ENCODE measurements at places on chromosomes 2 and 18.

- DNase-seq = no peak
These were observed 11.0 kb upstream of the OSR1 start for GRCh38 chr2:19369341-19369955.

DNA sequence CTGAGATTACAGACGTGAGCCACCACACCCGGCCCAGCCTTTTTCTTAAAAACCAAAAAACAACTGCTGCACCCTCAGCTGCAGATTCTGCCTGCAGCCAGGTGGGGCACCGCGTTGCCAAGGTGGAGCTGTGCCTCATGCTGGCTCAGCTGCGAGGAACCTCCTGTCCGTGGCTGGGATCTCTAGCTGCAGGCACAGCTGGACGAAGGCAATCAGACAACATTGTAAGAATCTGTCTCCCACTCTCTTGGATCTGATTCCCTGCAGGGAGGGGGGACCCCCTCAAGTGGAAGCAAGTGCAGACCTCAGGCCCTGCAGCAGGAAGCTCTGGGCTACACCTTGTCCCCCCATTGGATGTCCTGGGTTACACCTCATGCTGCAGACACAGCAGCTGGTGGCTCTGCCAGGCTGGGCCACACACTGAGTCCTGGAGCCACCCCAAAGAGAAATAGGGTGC lies 24.1 kb downstream of the CIDEA start:
- DNase-seq = no peak

- no peak for DNase-seq
These were observed 141.3 kb downstream of the NCK2 start for GRCh38 chr2:105886029-105886454.

GRCh38 chr2:205682971-205683501 lies 735 bp downstream of the NRP2 start:
- no peak for DNase-seq

GRCh38 chr18:33761363-33761762 lies 183.3 kb downstream of the ASXL3 start:
- DNase-seq = no peak

- no peak for DNase-seq
These were observed 155.5 kb downstream of the TMEM247 start for GRCh38 chr2:46634905-46635304.

GRCh38 chr2:101714118-101714517 lies 16.6 kb downstream of the MAP4K4 start:
- DNase-seq = no peak

DNA sequence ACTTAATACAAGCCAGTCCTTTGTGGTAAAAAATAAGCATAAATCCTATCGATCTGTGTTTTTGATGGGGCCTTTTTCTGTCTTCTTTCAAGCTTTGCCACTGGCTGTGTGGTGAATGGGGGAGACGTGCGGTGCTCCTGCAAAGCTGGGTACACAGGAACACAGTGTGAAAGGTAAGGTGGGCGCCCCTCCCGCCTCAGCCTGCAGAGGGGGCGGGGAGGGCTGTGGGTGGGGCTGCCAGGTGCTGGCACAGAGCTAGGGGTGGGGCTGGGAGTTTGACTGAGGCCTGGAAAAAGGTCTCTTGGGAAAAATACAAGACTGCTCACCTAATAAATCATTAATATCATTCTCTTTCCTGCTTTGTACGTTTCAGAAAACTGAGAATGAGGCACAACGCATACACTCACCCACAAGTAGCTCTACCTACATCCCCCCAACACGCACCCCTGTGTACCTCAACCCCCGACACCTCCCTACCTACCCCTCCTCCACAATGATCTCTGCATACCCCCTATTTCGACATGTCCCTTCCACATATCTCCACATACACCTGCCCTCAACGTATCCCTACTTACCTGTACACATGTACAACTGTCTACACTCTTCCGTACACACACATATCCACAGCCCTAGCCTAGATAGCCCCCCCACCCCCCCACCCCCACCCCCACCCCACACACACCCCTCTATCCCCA lies 129.7 kb upstream of the TTC39C start:
- DNase-seq = no peak

GRCh38 chr2:227595797-227596196 lies 2.9 kb upstream of the SCYGR2 start:
- DNase-seq = no peak

- no peak for DNase-seq
These were observed 700.8 kb downstream of the RNF144A start for GRCh38 chr2:7618031-7618430.

GRCh38 chr2:41377837-41378236 lies 670.0 kb upstream of the PKDCC start:
- no peak for DNase-seq

- no peak for DNase-seq
These were observed 5.8 kb downstream of the MBD1 start for GRCh38 chr18:50275503-50276036.

DNA sequence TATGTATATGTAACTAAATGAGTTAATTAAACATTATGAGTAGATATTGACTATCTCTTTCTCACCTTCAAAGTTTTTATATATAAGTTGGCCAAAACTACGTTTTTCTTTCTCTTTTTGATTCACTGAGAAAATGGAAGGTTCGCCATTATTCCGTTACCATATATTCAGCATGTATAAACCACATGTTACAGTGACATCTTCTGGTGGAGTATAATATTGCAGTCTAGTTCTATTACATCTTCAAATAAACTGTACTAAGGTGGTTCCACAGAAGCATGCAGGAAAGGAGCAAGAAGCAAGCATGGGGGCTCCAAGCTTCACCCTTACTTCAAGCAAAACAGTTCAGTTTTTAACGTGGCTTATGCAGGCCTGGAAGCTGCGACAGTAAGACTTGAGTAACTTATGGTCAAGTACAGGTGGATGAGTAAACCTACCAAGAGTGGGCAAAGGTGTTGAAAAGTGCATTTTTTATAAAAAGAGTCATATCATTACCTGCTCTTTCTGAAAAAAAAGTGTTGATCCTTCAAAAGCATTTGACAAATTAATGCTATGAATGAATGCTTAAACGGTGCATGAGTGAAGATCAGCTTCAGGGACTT lies 129.8 kb upstream of the RAB6C start:
- DNase-seq = no peak

GRCh38 chr2:134683561-134684112 lies 35.2 kb downstream of the TMEM163 start:
- DNase-seq = no peak

GRCh38 chr2:70385966-70386595 lies 84.2 kb upstream of the FAM136A start:
- no peak for DNase-seq

DNA sequence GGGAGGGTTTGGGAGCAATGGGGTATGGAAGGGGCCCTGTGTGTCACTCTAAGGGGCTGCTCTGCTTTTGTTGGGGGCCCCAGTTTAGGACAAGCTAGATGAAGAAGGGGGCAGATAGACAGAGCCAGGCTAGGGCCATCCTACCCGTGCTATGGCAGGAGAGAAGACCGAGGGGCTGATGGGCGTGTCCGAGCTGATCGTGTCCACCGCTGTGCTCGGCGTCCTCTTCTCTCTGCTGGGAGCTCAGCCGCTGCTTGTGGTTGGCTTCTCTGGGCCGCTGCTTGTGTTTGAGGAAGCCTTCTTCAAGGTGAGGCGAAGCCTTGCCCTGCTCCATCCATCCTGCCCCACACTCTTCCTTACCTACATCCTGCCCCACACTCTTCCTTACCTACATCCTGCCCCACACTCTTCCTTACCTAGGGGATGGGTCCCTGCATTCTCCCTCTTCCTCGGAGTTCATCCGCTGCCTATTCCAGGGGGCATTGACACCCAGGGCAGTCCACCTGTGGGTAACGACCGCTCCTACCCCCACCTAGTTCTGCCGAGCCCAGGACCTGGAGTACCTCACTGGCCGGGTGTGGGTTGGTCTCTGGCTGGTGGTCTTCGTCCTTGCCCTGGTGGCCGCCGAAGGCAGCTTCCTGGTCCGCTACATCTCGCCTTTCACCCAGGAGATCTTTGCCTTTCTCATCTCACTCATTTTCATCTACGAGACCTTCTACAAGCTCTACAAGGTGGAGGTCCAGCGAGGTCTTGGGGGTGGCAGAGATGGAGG lies 8.9 kb downstream of the SLC4A3 start:
- DNase-seq = no peak

DNA sequence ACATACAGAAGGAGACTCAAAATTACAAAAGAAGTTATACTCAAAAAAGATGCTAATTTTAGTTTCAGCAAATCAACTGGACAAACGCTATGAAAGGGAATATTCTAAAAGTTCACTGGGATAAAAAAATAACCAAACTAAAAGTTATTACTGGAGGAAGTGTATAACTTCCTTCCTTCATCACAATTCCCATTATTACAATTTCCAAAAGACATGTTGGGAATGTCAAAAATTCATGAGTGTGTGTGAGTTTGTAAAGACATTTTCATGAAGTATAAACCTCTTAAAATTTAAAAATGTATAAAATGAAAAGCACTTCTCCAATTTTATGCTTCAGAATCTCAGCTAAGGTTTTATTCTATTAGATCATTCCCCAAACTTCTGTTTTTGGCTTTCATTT lies 67.8 kb downstream of the MERTK start:
- no peak for DNase-seq

GRCh38 chr2:188369365-188369764 lies 77.7 kb downstream of the GULP1 start:
- DNase-seq = no peak

- no peak for DNase-seq
These were observed 14.0 kb downstream of the DLGAP1 start for GRCh38 chr18:4441098-4441497.

DNA sequence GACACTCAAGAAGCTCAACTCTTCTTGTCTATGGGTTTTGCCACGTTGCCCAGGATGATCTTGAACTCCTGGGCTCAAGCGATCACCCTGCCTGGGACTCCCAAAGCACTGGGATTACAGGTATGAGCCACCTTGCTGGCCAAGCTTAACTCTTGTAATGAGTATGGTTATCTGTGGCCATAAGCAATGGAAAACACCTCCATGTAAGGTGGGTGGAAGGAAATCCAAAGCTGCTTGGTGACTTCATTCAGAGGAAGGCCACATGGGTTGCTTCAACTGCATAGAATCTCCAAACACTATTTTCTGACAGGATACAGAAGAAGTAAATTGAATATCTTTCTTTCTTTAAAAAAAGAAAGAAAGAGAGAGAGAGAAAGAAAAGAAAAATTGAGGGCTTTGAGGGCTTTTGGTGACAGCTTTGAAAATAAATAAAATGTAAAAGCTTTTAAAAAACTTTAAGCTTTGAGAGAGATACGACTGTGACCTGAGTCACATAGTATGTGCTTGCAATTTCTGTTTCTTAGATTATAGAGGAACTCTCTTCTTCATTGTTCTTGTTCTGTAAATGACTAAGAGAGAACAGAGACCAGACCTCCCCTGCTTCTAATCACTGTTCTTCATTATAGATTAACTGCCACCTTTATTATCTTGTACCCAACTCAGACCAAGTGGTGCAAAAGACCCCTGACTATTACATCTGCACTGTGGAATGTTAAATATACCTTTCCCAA lies 123.1 kb upstream of the NDUFV2 start:
- DNase-seq = no peak

DNA sequence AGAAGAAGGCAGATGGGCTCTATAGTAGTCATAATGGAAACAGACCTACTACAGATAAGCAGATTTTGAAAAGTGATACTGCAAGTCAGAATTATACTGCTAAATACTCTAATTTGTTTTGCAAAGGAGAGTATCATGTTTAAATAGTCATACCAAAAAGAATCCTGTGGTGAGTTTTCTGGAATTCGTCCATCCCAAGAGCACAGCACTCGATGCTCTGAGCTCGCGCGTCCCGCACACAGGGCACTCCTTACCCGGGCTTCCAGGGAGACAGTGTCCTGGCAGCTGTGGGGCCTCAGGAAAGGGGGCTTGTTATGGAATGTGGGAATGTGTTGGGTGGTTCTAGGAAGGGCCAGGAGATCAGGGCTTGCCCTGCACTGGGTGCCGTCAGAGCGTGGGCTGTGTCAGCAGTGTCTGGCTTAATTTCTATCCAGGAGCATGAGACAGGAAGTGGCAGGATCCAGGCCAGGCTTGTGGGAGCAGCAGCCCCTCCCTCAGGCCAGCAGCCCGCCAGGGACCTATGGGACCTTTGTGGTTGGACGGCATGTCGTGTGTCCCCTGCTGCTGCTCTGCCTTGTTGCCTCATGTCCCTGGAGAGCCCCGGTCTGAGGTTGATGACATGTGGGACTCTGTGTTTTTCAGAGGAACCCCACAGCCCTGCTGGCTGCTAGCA lies 193.2 kb upstream of the TPO start:
- no peak for DNase-seq

- no peak for DNase-seq
These were observed 1626.3 kb upstream of the CELF4 start for GRCh38 chr18:39191931-39192330.

All from activated naive CD8-positive, alpha-beta T cell treated with anti-CD3 and anti-CD28 coated beads, Interleukin-2, amount 50 U/mL, for 16 hours (primary cell).